ENCODE measurements at places on chromosomes 2 and 18.

- peak; percentile 54 for DNase-seq
These were observed 145.5 kb downstream of the MAP4K4 start for GRCh38 chr2:101843048-101843447.

DNA sequence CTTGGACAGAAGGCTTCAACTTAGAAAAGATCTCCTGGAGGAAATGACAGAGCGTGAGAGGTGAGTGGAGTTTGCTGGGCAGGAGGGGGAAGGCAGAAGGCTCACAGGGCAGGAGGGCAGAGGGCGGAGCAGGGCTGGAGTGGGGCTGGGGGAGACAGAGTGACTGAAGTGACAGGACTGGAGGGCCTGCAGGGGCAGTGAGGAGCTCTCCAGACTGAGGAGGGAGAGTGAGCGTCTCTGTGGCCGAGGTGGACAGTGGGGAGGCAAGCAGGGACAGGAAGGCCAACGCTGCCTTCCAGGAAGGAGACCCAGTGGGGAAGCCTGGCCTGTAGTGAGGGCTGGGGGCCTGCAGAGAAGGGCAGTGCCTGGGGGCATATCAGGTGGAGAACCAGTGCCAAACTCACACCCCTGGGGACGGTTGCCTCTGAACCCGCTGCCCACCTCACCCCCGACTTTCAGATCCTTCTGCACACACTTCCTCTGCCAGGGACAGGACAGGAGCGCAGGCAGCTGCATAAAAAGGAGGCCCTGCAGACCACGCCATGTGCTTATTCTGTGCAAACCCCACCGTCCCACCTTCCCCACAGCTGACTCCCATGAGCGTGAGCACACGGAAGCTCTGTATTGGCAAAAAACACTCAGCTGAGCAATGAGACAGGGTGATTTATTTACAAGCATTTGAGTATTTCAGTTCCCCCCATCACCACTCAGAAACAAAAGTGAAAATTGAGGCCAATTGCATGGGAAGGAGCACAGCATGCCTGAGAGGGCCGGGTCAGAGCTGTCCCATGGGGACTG is 244.3 kb downstream of the FAM210A start:
- no peak for DNase-seq

- DNase-seq, result no peak
These were observed 232.2 kb downstream of the GULP1 start for GRCh38 chr2:188523919-188524318.

GRCh38 chr2:143726151-143726845 is 597.1 kb downstream of the ARHGAP15 start:
- DNase-seq, result no peak

DNA sequence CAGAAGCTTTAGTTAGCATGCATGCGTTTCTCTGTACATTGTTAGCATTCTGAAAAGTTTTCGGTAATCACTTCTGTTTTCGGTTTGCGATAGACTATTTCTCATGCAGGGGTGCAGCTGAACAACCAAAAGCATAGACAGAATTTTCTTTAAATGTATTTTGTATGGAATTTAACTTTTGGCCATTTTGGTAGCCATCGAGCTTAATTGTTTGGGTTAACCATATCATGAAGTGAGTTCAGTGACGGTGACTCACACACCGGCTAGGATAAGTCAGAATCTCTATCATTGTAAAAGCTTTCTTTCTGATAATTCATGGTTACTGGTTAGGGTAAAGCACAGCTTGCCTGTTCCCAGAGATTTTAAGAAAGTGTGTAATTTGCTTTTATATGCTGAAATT is 107.2 kb downstream of the CD226 start:
- DNase-seq, result no peak

GRCh38 chr2:218908721-218909619 is 28.3 kb downstream of the WNT10A start:
- peak; percentile 93 for DNase-seq

DNA sequence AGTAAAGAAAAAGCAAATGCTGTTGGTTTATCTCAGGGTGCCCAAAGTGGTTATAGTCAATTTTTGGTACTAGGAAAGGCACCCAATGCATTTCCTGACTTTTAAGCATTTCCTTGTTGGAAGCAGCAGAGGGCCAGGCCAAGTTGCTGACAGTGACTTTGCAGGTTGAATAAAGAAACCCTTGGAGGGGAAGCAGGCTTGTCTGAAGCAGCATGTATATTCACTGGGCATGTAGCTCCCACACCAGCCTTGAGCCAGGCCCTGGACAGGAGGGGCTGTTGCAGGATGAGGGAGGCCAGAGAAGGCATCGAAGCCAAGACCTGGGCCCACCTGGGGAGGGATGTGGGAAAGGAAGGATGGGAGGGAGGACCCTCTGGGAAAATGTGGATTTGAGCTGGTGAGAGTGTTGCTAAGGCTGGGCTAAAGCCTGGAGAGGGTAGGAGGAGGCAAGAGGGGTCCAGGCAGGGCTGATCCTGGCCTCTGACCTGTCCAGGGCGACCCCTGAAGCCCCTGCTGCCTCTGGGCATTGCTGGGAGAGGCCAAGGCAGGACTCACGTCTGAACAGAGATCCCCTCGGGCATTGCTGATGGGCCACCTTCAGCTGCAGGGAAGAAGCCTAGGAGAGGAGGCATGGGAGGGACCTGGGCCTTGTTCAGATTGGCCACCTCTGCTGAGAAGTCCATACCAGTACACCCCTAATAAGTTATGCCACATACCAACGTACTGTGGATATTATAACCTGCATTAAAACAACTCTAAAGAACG is 79.6 kb downstream of the STPG4 start:
- DNase-seq, result no peak
